ENCODE measurements at places on chromosomes 6 and 20.

GRCh38 chr20:10799735-10800134 is 125.9 kb upstream of the JAG1 start:
- no peak for DNase-seq

DNA sequence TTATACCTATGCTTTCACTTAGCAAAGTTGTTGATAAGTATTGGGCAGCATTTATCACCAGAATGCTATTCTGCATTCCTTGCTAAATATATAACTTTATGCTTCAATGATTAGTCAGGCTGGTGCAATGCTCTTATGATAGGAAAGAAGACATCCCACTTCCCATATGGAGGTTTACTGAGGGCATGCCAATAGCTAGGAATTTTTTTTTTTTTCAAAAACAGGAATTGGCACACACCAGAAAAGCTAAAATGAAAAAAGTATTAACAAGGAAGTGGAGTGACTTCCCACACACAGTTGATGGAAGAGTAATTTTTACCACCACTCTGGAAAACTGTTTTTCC is 90.8 kb downstream of the FRK start:
- no peak for DNase-seq

DNA sequence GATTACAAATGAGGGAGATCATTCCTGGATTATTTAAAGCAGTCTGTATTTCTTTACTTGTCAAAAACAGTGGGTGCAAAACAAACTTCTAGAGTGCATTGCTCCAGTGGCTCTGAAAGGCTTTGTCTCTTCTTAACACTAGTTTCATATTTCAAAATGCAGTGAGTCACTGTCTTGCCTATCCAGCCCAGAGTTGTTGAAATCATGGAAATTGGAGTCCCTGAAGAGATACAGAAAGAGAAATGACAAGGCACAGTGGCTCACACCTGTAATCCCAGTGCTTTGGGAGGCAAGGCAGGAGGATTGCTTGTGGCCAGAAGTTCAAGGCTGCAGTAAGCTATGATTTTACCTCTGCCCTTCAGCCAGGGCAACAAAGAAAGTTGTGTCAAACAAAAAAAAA is 11.3 kb downstream of the SLC2A12 start:
- DNase-seq = no peak

GRCh38 chr6:130259557-130259956 is 36.8 kb upstream of the SAMD3 start:
- no peak for DNase-seq

- no peak for DNase-seq
Measured at GRCh38 chr6:31228476-31228875, 43.4 kb downstream of the HLA-C start.

DNA sequence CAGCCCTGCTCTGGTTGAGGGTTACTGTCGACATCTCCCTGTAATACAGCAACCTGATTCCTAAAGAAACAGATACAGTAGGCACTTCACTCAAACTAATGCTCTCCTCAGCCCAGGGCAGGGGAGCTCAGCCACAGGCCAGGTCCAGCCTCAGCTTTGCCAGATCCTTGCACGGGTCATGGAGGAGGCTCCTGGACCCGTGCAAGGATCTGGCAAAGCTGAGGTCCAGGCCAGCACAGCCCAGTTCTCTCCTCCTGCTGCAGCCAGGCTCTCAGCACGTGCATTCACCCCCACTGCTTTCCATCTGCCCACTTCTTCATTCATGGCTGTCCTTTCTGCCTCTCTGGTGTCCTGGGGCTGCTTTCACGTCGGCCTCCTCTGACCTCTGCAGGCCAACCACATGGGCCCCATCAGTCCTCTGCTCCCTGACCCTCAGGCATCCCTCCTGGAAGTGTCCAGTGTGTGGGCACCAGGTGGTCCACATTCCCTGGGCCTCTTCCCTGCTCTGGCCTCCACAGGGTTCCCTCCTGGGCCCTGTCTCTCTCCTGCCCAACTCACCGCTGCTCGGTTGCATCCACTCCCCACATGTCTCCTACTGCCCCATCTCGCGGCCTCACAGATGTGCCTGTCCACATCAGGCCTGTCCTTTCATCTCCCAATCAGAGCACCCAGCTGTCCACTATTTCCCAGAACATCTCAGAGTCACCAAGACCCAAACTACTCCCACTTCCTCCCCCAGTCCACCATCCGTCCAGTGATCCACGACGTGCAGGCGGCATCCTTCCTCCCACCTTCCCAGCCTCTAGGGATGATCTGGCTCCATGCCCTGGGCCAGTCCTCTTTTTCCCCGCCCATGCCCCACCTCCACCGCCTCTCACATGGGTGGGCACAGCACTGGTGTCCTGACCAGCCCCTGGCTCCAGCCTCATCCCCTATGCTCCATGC is 11.8 kb upstream of the CD93 start:
- DNase-seq = no peak

GRCh38 chr6:56406276-56407269 is 159.2 kb upstream of the COL21A1 start:
- DNase-seq = no peak

DNA sequence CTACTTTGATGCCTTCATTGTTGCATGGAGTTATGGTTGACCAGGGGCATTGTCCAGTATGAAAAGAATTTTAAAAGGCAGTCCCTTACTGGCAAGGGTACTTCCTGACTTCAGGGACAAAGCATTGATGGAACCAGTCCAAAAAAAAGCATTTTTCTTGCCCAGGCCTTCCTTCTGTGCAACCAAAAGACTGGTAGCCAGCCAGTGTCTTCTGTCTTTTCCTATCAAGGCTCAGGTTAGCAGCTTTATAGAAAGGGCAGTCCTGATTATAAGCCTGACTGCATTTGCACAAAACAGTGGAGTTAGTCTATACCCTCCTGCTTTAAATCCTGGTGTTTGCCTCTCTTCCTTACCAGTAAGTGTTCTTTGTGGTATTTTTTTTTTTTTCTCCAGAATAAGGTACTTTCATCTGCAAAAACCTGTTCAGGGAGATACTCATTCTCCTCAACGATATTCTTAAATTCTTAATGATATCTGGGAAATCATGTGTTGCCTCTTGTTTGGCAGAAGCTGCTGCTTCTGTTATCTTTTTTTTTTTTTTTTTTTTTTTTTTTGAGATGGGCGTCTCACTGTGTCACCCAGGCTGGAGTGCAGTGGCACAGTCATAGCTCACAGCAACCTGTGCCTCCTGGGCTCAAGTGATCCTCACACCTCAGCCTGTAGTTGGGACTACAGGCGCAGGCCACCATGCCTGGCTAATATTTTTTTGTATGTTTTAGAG is 33.9 kb downstream of the SCAF8 start:
- no peak for DNase-seq

DNA sequence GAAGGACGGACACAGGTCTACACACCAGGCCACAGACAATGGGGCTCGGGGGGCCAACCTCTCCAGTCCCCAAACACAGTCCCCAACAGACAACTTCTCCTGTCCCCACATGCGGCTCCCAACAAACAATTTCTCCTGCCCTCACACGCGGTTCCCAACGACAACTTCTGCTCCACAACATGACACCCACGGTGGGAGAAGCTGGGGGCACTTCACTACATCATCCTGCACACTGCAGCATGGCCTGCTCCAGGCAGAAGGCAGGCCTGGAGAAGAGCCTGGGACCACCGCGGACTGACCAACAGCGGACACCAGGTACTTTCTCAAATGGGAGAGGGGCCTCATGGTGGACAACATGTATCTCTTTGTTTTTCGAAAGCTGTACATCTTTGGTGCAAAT is 6.7 kb downstream of the TAF4 start:
- no peak for DNase-seq

- DNase-seq = no peak
Measured at GRCh38 chr6:138255443-138255842, 37.2 kb upstream of the PBOV1 start.

DNA sequence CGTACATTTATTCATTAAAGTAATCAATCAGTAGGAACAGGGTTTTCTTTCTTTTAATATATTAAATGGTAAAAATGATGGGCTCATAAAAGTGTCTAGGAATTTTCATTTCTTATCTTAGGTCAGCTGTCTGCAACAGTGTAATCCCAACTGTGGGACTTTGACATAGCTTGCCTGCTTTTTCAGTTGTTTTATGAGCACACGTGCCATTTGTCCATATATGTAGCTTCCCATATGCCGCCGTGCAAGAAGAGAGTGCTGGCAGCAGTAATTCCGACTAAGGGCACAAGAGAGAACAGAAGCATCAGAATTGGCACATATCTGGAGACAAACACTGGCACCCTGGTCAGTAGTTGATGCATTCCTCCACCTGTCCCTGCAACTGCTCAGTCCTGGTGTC is 20.9 kb upstream of the EEF1E1 start:
- no peak for DNase-seq

DNA sequence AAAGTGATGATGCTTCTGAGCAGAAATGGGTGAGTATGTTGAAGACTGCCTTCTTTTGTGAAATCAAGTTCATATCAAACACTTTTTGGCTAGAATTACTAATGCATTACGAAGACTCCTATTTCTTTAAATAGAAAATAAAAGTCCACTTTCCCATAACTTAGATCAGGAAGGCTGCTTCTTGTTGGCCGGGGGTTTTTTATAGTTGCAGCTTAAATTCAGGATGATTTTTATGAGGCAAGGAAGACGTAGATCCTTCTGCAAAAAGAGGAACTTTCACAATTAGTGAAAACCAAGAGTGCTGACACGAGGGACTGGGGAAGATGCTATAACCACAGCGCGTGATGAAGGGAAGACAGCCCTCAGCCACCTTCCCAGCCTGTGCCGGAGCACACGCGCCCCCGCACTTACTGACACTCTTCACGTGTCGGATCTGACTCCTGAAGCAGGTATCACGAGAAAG is 206.1 kb upstream of the PRDM1 start:
- peak; percentile 94 for DNase-seq

- no peak for DNase-seq
Measured at GRCh38 chr20:41717483-41717882, 99.3 kb upstream of the CHD6 start.

- DNase-seq = no peak
Measured at GRCh38 chr6:65117817-65118409, 589.1 kb downstream of the EYS start.

GRCh38 chr6:53179961-53180651 is 31.5 kb upstream of the GCM1 start:
- no peak for DNase-seq

GRCh38 chr20:32649697-32650400 is 23.9 kb downstream of the C20orf203 start:
- DNase-seq = no peak

GRCh38 chr6:121451250-121451649 is 15.8 kb downstream of the GJA1 start:
- DNase-seq = no peak

Data from AML-193 (cell line).